ENCODE measurements at places on chromosomes 1 and 21.

GRCh38 chr1:184469396-184469795 lies 82.6 kb downstream of the C1orf21 start:
- DNase-seq, result no peak

DNA sequence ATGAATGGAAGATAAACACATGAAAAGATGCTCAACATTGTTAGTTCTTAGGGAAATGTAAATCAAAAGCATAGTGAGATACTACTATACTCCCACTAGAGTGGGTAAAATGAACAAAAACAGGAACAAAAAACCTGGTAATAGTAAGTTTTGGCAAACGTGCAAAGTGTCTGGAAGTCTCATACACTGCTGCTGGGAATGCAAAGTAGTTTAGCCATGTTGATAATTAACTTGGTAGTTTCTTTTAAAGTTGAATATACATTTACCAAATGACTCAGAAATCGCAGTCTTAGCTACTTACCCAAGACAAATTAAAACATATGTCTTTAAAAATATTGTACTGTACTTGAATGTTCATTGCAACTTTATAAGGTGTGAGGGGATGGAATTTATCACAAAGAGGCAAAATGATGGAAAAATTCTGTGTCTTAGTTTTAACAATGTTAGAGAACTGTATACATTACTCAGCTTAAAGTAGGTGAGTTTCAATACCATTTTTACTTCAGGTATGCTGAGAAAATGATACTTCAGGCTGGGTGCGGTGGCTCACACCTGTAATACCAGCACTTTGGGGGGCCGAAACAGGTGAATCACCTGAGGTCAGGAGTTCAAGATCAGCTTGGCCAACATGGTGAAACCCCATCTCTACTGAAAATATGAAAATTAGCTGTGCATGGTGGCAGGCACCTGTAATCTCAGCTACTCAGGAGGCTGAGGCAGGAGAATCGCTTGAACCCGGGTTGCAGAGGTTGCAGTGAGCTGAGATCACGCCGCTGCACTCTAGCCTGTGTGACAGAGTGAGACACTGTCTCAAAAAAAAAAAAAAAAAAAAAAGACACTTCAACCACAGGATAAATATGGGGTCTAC lies 102.3 kb downstream of the PDE4B start:
- DNase-seq, result no peak

DNA sequence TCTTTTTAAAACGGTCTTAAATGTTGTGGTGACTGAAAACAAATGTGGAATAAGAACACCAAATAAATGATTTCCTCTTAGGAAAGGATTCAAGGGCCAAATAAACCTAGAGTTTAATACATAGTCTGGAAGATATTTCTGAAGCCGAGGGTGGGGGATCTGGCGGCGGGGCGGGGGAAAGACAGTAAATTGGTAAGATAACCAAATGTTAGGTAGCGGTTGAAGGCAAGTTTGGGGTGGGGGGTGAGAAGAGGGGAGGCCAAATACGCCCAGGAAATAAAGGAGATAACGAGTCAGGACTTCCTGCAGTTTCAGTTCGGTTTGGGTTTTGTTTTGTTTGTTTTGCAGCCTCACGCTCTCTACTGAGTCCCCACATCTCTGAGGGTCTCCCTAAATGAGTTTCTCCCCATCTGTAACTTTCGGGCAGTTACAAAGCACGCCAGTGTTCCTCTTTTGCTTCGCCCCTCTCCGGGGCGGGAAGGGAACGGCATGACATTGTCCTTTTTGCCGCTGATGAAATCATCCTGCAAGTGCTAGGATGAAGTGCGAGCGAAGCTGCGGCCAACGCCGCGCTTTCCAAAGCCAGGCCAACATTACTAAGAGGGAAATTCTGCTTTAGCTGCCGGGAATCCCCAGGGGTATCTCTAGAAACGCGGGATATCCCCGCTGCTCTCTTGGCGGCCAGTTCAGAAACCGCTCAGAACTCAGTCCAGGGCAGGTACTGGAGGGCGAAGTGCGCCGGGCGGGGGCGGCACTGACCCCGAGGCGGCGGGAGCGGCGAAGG lies 844 bp downstream of the NIBAN1 start:
- DNase-seq, result peak; percentile 71

GRCh38 chr1:182765391-182765790 lies 24.2 kb upstream of the NPL start:
- DNase-seq, result no peak

DNA sequence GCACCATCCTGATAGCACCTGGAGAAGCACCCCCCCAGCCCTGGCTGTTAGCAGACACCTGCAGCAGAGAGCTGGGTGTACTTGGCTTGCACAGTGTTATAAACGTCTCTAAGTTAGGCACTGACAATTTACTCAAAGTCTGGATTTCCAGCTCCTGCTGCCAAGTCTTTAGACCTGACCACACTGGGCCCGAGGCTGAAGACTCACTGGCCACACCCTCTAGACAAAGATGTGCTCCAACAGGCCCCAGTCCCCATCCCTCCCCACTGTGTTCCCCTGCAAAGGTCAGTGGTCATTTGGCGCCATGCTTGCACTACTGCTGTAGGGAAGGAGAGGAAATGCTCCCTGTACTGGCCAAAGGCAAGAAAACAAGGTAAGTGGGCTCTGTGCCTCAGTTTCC lies 31.1 kb downstream of the PADI6 start:
- no peak for DNase-seq

DNA sequence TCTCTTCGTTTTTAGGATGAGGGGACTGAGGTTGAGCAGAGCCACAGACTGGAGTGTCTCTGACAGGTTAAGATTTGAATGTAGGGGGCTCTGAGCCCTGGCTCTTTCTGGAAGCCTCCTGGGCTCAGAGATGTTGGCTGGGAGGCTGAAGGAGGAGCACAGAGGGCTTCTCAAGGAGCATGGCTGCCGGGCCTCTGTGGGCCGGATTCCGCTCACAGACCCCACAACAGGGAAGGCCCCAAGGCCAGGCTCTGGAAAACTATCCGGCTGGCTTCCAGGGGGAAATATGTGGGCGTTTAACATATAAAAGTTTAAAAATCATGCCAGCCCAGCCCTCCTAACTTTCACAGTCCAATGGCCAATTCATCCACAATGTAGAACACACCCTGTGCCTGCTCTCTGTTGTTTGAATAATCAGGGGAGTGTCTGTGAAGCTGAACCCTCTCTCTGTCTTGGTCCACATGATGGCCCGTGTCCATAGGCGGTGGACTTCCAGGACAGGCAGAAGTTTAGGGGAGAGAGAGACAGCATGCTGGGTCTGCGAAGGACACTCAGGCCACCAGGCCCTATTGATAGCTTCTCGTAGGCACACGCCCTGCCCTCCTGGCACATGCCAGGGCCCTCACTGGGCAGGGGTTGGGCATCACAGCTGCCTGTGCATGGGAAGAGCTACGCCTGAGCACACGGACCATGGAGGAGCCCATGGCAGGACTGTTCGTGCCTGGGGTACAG lies 10.8 kb downstream of the OBSCN start:
- DNase-seq, result no peak

DNA sequence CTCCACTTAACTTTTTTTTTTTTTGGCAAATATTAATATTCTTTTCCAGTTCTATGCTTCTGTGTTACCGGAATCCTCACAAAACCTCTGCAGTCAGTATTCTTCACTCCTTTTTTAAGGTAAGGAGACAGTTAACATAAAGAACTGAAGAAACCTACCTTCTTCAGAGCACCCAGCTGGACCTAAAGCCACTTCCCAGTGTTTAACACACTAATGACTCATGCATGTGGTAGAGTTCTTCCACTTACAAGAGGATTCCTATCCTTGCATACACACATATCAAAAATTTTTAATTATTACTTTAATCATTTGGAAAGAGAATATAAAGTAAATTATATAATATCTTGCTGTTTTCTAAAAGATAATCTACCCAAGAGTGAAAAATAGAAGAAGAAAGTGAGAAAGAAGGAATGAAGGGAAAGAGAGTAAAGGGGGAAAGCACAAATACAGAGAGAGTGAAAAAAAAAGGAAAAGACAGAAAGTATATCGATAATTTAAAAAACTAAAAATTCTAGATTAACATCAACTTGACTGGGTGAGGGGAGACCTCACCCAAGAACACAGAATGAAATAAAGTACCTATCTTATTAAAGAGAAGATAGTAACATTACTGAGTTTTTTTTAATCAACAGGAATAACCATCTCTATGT lies 54.9 kb downstream of the ENAH start:
- DNase-seq, result no peak

DNA sequence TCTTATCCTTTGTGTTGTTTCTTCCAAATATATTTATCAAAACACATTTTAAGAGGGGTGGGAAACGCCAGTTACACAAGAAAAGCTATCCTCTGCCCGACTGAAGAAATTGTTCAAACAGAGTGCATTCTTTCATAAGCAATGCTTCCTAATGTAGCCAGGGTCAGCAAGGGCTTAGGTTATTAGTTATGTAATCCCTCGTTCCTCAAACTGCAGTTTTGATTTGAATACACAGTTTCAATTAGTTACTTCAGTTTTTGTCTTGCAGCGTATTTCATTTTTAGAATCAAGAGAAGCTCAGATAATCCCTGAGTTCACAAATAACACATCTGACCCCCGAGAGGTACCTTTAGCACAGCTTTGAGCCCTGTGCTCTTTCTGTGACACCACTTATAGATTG lies 141.7 kb upstream of the NRIP1 start:
- peak; percentile 97 for DNase-seq
